ENCODE measurements at places on chromosomes 4 and X.

DNA sequence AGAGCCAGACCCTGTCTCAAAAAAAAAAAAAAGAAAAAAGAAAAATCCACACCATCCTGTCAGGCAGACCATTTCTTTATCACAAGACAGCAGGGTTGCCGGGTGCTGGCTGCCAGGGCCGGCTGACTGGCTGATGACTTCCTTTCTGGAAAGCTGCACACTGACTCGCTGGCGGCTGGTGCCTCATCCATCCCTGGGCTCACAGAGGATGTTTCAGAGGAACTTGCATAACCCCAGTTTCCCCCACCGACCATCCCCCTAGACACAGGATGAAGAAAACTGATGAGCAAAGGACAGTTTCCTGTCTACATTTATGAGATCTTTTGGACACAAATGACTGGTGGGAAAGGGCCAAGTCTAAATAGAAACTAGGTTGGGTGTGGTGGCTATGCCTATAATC lies 14.1 kb downstream of the HPSE start:
- DNase-seq, result no peak

- DNase-seq, result peak; percentile 74
Observed at GRCh38 chr4:20832826-20833225, 132.6 kb downstream of the PACRGL start.

GRCh38 chr4:72587334-72587733 lies 18.3 kb upstream of the ADAMTS3 start:
- no peak for DNase-seq

DNA sequence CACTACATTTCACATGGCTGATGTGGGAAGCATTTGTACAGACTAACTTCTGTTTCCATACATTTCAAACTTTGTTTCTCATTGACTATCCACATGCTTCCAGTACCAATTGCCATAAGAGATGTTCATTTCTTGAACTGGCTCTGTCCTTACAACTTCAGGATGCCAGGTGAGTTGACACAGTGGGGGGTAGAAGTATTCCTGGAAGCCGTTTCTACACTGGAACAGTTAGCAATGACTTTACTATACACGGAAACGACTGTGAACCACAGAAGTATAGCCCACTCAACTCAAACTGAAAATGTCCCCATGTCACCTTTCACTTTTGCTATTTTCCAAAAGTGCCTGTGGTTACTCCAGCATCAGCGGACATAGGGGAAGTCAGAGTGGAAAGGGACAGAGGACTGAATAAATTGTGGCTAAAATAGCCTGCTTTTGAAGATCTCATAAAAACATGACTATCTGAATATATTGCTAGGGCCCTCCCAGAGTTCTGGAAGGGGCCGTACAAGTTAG lies 38.0 kb upstream of the DSPP start:
- no peak for DNase-seq

DNA sequence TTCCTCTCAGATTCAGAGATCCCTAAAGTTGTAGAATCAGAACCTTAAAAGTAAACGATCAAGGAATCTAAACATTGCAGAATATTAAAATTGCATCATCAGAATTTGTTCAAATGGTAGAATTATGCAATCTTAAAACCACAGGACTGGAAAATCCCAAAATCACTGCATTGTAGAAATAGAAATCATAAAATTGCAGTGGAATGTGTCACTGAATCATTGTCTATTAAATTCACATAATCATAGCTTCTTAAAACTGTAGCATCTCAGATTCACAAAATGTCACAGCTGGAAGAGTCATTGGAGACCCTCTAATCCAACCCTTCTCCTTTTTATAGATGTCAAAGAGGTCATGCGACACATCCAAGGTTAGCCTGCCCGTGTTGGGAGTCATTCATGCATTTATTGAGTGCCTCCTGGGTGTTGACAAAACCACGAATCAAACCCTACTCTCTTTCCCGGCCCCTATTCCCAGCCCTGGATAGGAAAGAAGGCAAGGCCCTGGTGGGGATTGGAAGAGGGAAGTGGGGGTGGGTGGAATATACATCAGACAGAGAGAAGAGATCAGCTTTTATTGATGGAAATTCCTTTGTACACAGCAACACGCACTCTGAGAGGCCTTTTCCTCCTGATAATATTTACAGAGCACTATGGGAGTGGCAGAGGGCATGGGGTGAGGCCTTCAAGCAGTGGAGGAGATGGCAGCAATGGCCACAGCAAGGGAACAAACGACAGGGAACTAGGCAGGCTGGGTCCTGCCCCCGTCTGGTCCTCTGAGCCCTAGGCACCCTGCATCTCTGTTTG lies 15.4 kb downstream of the IQSEC2 start:
- DNase-seq, result peak; percentile 72

GRCh38 chr4:78481180-78481579 lies 70.4 kb upstream of the ANXA3 start:
- DNase-seq, result peak; percentile 90

- no peak for DNase-seq
Observed at GRCh38 chr4:110216129-110216528, 17.7 kb upstream of the ELOVL6 start.

- no peak for DNase-seq
Observed at GRCh38 chrX:153885208-153885787, 675 bp downstream of the L1CAM start.

- DNase-seq, result no peak
Observed at GRCh38 chr4:171542640-171543039, 270.6 kb upstream of the GALNTL6 start.

- no peak for DNase-seq
Observed at GRCh38 chr4:158102904-158103303, 69.9 kb downstream of the GASK1B start.

DNA sequence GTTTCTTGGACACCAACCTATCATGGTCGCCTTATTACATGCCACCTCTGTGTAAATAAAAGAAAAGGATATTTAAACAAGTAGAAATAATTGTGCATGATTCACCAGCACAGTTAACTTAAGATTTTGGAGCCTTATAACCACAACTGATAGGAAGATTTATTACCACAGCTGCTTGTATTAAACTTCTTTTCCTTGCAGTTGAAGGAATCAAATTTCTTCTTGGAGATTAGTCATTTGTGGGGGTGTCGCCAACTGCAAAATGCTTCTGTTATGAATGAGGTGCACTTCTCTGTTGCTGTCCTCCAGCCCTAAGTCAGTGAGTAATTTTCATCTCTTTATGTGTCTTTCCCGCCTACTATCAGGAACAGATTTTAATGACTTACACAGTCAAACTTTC lies 73.3 kb downstream of the OR13H1 start:
- peak; percentile 70 for DNase-seq

DNA sequence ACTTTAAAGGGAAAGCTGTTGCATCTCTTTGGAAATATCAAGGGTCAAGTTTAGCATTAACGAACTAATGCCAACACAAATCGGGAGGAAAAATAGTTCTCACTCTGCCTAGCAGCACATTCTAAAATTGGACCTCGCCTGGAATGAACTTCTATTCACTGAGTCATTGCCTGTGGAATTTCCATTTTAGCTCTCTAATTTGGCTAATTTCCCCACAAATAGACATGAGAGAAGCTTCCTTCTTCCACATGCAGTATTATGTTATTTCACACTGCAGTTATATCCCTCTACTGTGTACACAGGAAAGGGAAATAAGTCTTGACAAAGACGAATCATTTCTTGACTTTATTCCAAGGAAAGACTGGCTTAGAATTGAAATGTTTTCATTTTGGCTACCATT lies 9.3 kb downstream of the ZXDA start:
- no peak for DNase-seq

GRCh38 chr4:20878806-20879205 lies 178.5 kb downstream of the PACRGL start:
- DNase-seq, result no peak

DNA sequence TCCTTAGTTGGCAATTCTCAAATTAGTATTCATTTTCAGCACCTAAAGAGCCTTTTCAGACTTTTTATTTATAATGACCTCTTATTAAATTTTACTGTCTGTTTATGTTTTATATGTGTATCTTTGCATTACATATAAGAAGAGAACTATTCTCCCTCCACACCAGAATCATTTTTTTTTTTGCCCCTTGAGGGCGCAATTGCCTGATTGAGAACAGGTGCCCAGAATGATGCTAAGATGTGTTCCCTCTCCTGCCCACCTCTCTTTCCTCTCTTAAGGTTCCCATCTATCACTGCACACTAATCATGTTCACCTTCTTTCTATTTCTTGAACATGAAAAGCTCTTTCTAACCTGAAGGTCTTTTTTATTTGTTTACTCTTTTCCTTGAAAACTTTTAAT lies 44.2 kb upstream of the ADAM29 start:
- DNase-seq, result peak; percentile 7

- no peak for DNase-seq
Observed at GRCh38 chr4:31598639-31599038, 878.5 kb downstream of the PCDH7 start.

DNA sequence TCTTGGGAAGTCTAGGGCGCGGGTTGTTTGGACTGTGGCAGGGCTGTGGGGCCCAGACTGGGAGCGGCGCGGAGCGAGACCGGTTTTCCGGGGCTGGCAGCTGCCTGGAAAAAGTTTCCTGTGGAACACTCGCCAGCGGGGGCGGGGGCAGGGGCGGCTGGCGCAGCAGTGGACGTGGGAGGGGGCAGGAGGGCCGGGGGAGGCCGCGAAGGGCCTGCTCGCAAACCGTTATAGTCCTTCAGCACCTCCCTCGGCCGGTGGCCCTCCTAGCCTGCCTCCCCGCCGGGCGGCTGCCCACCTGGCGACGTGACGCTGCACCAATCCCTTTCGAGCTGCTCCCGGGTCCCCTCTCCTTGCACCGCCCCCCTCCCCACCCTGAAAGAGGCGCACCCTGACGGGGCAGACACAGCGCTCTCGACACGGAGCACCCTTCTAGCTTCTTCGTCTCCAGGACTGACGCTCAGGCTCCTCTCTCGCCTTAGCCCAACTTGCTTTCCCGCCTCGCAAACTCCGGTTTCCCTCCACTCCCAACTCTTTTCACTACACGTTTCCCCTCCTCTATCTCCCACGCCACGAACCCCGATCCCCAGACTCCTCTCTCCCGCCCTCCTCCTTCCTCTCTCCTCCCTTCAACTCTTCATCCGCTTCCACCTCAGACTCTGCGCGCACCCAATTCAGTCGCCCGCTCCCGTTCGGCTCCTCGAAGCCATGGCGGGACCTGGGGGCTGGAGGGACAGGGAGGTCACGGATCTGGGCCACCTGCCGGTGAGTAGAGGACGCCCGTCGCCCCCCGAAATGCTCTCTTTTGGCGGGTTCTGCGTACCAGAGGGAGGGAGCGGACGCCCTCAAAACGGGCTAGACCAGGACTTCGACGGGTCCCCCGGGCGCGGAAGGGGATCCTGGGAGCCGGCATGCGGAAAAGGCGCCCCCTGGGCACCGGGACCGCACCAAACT lies at the start of gene NRK:
Gene NRK (plus strand): TSS at position 402 of the 954 bp plus-strand sequence. CDS start 307 bp downstream, at position 709.
- no peak for DNase-seq

- no peak for DNase-seq
Observed at GRCh38 chrX:122739770-122740169, 444.3 kb upstream of the GRIA3 start.

DNA sequence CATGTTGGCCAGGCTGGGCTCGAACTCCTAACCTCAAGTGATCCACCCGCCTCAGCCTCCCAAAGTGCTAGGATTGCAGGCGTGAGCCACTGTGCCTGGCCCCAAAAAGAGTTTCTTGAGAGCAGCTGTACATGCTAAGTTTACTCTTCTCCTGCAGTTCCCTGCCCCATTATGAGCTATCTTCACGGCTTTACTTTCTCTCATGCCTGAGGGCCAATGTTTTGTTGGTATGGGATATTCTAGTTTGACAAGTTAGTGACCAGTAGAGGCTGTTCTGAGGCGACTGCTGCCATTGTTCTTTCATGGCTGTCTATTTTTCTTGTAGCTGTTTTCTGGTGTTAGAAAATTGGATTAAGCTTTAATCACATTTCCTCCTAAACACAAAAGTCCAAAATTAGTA lies 78.0 kb upstream of the STX18 start:
- DNase-seq, result no peak

DNA sequence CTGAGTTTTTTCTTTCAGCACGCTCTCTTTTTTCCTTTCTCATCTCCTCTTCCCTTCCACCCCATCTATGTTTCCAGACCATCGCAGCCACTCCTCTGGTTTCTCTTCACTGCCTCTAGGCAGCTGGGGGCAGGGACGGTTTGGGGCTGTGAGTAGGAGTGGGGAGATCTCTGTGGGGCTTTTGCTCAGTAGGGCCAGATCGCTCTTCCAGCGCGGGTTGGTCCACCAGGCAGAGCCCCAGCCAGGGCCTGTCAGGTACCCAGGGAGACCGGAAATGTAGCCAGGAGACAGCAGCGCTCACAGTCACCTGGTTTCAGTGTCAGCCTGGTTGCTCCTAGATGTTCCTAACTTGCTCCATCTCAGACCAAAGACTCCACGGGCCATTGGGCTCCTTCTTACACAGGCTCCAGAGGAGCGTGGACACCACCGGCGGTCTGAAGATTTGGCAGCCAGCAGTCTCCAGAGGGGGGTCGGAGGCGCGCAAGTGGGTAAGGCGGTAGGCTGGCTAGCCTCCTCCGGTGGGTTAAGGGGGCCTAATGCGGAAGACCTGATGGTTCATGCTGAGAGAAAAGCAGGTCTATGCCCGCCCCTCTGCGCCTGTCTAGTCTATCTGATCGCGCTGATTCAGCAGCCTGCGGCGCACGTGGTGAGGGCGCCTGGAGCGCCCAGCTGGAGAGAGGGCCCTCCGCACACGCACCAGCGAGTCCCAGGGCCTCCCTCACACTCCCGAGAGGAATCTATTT lies 1.8 kb downstream of the FGF5 start:
- DNase-seq, result peak; percentile 21
